Camera-type eye (tissue), 1 donor: ENCODE measurements at places on chromosomes 16 and 17. TPM values are rescaled to one million over a fixed set of nuclear protein-coding genes. Genes with fewer than 3 reads are reported as not detected.

Gene GRIN2A
- total RNA-seq = 4.3 TPM

Gene OTOP3
- total RNA-seq = not detected

Gene TTLL6
- 1.6 TPM for total RNA-seq

Gene CD300E
- total RNA-seq = not detected

Gene TP53TG3B
- not detected for total RNA-seq

Gene CD68
- total RNA-seq = 5.9 TPM

Gene ELMO3
- 1.4 TPM for total RNA-seq

Gene FBXW10
- total RNA-seq = 0.38 TPM

Gene DNAAF1
- 0.33 TPM for total RNA-seq

Gene TOP2A
- 62.8 TPM for total RNA-seq

Gene CNTROB
- total RNA-seq = 30.6 TPM

Gene CNP
- total RNA-seq = 64.6 TPM

Gene GAS2L2
- total RNA-seq = 0.33 TPM

Gene PRR15L
- total RNA-seq = 0.93 TPM

Gene DPEP3
- not detected for total RNA-seq

Gene CEMP1
- total RNA-seq = not detected

Gene MAP2K4
- total RNA-seq = 65.6 TPM

Gene TPSB2
- total RNA-seq = 5.2 TPM

Gene CACNG4
- total RNA-seq = 11.9 TPM

Gene GCGR
- 0.27 TPM for total RNA-seq

Gene ZNF469
- total RNA-seq = 11.7 TPM

Gene BFAR
- 101 TPM for total RNA-seq

Gene KRT28
- 0.27 TPM for total RNA-seq

Gene SLC9A5
- total RNA-seq = 1.0 TPM

Gene C16orf92
- total RNA-seq = not detected

Gene TLCD1
- 1.1 TPM for total RNA-seq

Gene GPRC5C
- total RNA-seq = 23.6 TPM

Gene SP6
- total RNA-seq = 0.38 TPM

Gene HOXB3
- total RNA-seq = 0.22 TPM

Gene MAP2K3
- 15.3 TPM for total RNA-seq

Gene CDH5
- total RNA-seq = 41.5 TPM

Gene SLC16A13
- total RNA-seq = 0.44 TPM

Gene TMC8
- 4.8 TPM for total RNA-seq

Gene PAFAH1B1
- total RNA-seq = 255 TPM

Gene ADAD2
- total RNA-seq = 4.3 TPM

Gene EVPL
- 5.5 TPM for total RNA-seq

Gene COX6A2
- total RNA-seq = 4.1 TPM

Gene CEP95
- 106 TPM for total RNA-seq

Gene SGCA
- 13.5 TPM for total RNA-seq

Gene DNAI2
- 0.44 TPM for total RNA-seq

Gene TPSD1
- 0.66 TPM for total RNA-seq

Gene MYH2
- total RNA-seq = 272 TPM

Gene EME1
- 4.3 TPM for total RNA-seq

Gene HSD17B2
- total RNA-seq = 34.0 TPM

Gene TVP23A
- 10.6 TPM for total RNA-seq

Gene ATP1B2
- total RNA-seq = 62.5 TPM
